ENCODE measurements at places on chromosomes 12 and 14.

DNA sequence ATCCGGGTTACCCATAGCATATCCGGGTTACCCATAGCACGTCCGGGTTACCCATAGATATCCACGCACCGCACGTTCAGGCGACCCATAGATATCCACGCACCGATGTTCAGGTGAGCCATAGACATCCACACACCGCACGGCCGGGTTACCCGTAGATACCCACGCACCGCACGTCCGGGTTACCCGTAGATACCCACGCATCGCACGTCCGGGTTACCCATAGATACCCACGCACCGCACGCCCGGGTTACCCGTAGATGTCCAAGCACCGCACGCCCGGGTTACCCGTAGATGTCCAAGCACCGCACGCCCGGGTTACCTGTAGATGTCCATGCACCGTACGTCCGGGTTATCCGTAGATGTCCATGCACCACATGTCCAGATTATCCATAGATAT, 60.3 kb upstream of the SYT1 start:
- no peak for DNase-seq

GRCh38 chr14:20657216-20658211, 16.0 kb upstream of the OR6S1 start:
- peak; percentile 9 for DNase-seq

GRCh38 chr12:122051231-122051876, 27.2 kb upstream of the MLXIP start:
- no peak for DNase-seq

- no peak for DNase-seq
Measured at GRCh38 chr12:45503899-45504298, 225.6 kb upstream of the ARID2 start.

GRCh38 chr14:24080888-24081738, 9.8 kb downstream of the CPNE6 start:
- peak; percentile 64 for DNase-seq

DNA sequence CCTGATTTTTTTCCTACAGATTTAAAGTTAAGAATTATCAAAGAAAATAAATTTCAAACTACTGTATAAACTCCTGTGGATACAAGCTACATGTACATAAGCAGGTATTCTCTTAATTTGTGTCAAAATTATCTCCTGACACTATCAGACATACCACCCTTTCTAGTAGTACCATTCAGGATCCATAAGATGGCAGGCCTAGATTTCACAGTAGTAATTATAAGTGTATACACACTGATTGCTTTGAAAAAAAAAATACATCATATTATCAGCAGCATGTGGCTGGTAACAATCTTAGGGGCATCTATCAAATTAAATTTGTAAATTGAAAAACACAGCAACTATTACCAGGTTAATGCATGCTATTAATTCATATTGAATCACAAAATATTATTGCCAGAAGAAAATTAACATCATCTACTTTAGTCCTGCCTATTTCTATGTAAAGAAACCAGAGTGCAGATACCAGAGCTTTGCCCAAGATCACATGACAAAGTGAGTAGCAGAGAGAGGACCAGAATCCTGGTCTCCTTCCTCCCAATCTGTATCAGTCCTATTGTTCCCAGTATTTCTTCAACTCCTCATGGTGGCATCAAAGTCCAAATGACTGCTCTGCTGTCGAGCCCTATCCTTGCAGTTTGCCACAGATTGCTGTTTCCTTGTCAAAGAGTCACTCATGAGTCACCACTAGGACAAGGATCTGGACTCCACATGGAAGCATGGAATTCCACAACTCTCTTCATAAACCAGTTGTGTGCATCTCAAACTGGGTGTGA, 27.7 kb upstream of the CALM1 start:
- DNase-seq: no peak

- no peak for DNase-seq
Measured at GRCh38 chr14:99522457-99522891, 41.3 kb downstream of the CCNK start.

DNA sequence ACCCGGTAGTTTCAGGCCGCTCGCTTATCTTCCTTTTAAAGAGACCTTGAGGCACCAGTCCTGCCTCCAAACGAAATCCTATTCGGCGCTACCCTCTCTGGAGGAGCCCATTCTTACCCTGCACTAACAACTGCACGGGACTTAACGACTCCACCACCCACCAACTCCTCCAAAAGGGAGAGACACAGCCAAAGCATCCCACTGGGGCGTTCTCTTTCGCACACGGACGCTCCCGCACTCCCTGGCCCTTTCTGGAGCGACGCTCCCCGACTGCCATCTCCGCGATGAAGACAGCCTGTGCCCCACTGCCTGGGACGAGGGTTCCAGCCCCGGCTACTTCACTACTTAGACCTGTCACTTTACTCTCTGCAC, 650 bp downstream of the GALC start:
- no peak for DNase-seq

DNA sequence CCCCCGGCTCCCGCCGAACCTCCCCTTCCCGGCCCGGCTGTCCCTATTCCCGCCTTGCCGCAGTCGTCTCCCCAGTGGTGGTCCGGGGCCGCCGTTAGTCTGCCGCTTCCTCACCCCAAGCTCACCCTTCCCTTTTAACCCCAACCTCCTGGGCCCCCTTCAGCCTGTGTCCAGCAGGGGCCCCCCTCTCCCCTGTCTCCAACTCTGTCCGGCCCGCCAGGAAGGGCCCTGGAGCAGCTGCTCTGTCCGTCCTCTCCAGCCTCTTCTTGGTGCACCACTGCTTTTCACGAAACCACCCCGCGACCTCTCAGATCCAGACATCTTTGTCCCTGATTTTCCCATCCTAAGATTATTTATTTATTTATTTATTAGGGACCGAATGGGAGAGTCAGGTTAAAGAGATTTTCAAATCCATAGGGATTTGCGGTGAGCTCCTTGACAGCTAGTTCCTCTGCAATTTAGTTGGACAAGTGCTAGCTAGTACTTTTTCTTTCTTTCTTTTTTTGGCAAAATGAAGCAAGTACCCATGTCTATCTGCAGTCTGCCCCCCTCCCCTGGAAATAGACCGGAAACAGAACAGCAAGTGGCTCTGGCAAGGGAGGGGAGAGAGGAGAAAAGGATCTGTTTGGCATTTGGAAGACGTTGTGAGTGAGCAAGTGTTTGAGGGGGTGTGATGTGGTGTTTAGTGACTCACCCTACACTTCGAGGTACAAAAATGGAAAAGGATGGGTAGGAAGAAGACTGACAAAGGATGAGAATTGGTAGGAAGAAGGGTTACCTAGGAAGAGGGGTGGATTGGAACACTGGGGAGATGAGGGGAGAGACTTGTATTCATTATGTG, 632 bp downstream of the UBR7 start:
- peak; percentile 14 for DNase-seq

DNA sequence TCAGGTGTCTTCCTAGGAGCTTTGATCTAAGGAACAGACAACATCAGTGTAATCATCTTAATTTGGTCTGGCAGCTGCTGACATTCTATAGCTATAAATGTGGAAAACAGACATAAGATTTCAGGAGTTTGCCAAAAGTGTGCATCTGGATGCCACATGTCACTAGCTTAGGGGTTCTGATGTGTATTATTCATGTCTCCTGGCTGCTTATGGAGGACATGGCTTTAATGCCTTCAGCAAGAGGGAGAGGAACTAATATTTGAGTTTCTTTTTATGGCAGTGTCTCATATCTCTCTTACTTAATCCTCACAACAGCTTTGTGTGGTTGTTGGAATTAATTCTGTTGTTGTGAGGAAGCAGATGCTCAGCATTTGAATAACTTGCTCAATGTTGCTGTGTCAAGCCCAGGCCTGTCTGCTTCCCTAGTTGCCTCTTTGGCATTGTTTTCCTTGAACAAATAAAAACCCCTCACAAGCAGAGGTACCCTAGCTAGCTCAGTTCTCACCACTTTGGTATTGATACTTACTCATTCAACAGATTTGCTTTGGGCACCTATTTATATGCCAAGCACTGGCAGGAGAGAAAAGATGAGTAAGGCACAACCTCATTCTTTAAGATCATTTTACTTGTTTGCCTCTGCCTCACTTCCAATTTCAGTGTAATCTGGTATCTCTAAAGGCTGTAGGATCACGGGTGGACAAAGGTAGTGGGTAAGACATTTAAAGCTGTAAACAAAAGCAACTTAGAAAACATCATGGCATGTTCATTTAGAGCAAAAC, 39.8 kb upstream of the EID3 start:
- DNase-seq: no peak

GRCh38 chr12:95755261-95755865, 35.2 kb downstream of the NTN4 start:
- DNase-seq: no peak

DNA sequence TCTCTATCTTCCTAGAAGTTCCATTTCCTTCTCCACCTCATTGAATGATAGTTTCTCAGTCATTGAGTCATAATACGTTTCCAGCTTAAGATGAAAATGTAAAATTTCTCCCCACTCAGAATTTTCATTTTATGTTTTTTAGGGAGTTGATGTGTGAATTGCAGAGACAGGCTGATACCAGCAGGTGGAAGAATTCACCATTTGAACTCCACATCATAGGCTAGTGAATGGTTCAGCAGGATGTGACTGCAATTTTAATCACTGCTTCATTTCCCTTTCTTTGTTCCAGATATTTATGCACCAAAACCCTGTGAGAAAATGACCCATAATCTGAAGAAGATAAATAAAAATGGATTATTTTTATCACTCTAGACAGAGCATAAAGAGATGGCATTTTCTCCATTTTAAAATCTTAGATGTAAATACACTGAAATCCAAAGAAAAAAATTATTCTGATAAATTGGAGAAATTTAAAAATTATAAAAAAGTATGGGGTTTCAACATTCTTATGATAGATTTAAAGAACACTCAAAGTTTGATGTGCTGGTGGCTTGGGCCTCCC, 10.6 kb upstream of the PYGL start:
- DNase-seq: no peak

- no peak for DNase-seq
Measured at GRCh38 chr14:102625564-102626296, 33.3 kb downstream of the RCOR1 start.

DNA sequence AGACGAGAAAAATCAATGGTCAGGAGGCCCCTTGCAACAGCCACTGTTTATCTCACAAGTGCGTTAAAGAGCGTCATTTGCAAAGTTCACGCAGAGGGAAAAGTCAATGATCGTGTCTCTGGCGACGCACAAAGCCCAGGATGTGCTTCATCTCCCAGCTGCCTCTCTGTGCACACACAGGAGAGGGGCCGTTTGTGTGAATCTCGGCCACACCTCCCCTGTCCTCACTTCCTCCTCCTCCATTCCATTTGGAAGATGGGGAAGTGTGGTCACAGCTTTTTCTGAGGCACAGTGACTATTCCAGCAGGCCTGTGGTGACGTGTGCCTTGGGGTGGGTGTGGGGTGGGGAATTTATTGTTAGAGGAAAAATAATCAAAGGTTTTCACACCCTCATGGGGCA, 90.4 kb downstream of the RBM19 start:
- no peak for DNase-seq

GRCh38 chr14:102248121-102248520, 56.8 kb downstream of the MOK start:
- DNase-seq: no peak

DNA sequence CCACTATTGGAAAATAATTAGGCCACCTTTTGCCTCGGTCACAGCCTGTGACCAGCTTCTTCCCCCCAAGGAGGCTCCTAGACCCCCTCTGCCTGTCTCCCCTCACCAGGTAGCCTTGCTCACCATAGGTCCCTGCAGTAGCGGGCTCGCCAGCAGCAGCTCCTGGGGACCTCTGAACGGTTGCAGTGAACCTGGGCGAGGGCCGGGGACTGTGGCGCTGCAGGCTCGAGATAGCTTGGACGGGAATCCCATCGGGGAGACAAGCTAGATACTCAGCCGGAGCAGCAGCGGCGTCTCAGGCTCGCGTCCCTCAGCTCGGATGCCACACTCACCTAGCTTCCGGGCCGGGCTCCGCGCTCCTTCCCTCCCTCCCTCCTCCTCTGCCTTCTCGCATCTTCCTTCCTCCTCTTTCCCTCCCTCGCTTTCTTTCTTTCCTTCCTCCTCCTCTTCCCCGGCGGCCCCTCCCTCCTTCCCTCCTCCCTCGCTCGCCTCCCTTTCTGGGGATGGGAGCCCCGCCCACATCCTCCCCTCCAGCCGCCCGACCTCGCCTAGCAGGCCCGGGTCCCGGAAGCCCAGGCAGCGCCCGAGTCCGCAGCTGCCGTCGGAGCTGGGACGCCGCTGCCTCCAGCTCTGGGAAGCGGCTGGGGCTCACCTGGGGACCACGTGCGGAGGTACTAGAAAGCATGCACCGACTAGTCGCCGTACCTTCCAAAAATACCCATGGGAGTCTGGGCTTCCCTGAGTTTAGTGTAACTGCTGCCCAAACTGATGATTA, at the start of gene BMP4:
TSS of gene BMP4 (minus strand) at position 399 of the 775 bp plus-strand sequence. CDS start 4,603 bp downstream, outside the sequence.
- no peak for DNase-seq

- no peak for DNase-seq
Measured at GRCh38 chr12:91074851-91075250, 17.0 kb upstream of the KERA start.

- DNase-seq: no peak
Measured at GRCh38 chr12:31479516-31480210, 111.3 kb downstream of the DENND5B start.

- DNase-seq: no peak
Measured at GRCh38 chr12:20368651-20369304, 441 bp downstream of the PDE3A start.

DNA sequence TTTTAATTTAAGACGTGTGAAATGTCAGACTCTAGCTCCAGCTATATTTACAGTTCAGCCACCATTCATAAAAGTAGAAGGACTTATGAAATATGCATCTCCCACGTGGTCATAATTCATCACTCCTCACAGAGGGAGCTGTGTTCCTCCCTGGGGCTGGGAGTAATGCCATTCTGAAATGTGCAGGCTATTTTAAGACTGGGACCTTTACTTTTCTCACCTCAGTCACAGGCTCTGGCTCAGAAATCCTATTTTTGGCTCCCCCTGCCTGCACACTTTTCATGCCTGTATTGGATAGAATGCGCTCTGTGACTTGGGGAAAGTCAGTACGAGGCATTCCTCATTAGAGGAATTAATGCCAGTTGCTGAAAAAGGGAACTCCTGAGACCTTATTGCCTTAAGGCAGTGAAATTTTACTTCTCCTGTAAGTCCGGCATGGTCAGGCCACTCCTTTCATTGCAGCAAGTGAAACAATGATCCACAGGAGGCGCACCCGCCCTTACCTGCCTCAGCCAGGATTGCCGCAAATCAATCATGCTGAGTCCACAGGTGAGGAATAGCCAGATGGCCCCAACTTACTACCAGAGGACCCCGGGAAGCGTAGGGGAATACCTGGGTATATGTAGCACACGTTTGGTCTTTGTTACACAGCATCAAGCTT, 1133.2 kb upstream of the TMEM132C start:
- no peak for DNase-seq

Measured in activated gamma-delta T cell treated with Interleukin-2 at 50 U/mL for 16 hours (primary cell).